ENCODE measurements at places on chromosomes 5 and 9.

- no peak for DNase-seq
Observed at GRCh38 chr9:27353474-27354229, 56.7 kb upstream of the EQTN start.

DNA sequence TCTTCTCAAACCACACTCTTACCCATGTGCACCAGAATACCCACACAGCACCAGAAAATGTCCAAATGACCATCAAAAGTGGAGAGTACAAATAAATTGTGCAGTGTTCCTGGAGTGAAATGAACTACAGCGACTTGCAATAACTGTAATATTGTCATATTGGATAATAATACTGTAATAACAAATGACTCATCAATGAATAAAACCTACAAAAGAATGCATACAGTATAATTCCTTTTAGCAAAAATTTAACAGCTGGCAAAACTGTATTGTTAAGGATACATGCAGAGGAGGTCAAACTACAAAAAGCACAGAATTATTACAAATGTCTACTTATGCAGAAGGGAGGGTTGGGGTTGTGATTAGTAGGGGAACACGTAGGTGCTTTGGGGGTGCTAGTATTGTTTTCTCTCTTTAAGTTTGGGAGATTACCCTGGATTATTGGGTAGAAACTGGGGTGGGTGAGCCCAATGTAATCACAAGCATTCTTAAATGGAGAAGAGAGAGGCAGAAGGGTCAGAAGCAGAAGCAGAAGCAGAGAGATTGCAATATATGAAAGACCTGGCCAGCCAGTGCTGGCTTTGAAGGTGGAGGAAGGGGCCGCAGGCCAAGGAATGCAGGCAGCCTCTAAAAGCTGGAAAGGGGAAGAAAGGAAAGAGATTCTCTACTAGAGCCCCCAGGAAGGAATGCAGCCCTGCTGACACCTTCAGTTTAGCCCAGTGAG, 21.8 kb downstream of the IRF1 start:
- no peak for DNase-seq

GRCh38 chr9:71857159-71857558, 53.8 kb downstream of the ABHD17B start:
- no peak for DNase-seq

DNA sequence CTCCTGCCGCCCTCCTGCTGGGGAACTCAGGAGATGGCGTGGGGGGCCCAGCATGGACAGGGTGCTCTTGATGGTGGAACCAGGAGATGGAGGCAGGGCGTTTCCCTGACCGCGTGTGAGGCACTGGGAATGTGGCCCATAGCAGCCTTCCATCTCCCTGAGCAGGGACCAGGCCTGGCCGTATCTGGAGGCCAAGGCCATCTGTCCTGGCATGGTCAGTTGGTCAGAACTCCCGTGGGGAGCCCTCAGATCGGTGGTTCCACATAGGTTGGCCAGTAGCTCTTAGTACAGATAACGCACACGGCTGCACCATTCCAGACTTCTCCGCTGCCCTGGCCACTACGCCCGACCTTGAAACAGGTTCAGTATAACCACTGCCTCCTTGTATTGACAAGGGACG, 77.6 kb downstream of the KCNT1 start:
- no peak for DNase-seq

DNA sequence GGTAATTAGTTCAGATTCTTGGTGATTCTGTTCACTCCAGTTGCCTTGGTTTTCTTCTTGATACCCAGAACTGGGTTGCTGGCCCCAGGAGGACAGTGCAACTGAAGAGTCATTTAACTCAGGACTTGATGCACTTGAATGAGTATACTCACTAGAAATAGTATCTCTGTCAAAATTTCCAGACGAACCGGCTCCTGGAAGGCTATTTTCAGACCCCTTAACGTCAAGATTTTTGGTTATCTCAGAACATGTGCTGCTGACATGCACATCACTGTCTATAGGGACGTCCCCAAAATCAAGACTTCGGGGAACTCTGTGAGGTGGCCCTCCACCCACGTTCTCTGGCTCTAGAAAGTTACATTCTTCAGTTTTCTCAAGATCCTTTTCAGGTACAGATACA, 56.7 kb upstream of the PCA3 start:
- no peak for DNase-seq

GRCh38 chr5:33701251-33701650, 190.5 kb downstream of the ADAMTS12 start:
- no peak for DNase-seq

All from right hindlimb (tissue), 1 donor.